NCI-H1092 (cell line): ENCODE measurements at places on chromosomes 11 and 22.

- no peak for DNase-seq
These were observed 31.2 kb downstream of the KMT5B start for GRCh38 chr11:68181719-68182451.

GRCh38 chr11:70043482-70043881 lies 34.6 kb upstream of the ANO1 start:
- DNase-seq: no peak

- DNase-seq: no peak
These were observed 78.7 kb downstream of the NECTIN1 start for GRCh38 chr11:119650251-119650650.

- DNase-seq: no peak
These were observed 61.9 kb downstream of the MED15 start for GRCh38 chr22:20569059-20570058.

DNA sequence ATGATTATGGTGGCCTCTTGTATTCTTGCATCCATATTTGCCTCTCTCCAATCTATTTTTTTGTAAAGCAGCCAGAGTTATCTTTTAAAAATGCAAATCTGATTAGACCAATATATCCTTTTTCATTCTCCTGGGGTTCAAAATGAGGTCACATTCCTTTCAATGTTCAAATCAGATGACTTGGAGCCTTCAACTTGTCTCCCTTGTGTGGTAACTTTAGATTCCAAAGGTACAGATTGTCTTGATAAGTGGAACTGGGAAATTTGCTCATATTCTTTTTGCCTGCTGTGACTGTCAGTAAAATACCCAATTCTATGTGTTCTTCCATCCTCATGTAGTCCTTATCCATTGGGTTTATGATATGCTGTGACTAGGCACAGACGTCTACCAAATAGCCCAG lies 15.1 kb upstream of the CAPRIN1 start:
- DNase-seq: no peak

GRCh38 chr22:47294222-47294532 lies 531.7 kb downstream of the TBC1D22A start:
- DNase-seq: no peak

- no peak for DNase-seq
These were observed 4.8 kb downstream of the MUC5B start for GRCh38 chr11:1227551-1228100.

DNA sequence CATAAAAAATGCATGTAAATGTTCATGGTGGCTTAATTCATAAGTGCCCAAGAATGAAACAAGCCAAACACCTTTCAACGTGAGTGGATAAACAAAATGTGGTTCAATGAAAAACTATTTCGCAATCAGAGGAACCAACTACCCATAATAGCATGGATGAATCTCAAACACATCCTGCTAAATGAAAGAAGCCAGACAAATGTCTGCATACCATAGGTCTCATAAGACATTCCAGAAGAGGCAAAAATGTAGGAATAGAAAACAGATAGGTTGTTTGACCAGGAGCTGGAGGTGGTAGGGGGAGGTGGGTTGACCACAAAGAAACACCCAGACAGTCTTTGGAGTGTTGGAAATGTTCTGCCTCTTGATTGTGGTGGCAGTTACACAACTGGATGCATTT lies 13.2 kb upstream of the OSBPL5 start:
- DNase-seq: no peak

DNA sequence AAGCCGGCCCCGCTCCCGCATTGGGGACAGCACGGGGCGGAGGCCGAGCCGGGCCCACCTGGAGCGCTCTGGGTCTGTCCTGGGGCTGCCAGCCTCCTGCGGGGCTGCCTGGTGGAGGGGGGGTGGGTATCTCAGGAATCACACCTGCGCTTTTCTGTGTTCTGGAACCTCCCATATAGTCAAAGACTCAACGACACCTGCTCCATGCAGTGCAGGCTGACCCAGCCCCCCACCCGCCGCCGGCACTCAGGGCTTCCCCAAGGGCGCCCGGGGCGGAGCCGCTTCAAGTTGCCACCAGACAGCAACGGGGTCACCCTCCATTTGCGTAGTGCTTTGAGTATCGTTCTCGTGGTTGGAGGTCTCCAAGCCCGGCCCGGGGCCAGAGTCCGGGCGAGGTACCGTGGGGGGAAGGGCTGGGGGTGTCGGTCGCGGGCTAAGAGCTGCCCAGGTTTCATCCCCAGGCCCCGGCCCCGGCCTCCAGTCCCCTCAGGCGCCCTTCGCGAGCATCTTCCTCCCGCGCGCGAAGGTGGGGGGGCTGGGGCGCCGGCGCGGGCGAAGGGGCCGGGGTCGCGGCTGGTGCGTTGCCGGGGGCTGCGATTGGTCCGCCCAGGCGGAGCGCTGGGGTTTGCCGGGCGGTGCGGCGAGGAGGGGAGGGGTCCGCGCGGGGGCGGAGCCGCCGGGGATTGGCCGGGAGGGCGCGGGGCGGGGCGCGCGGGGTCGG lies 6.6 kb downstream of the TSPAN4 start:
- peak; percentile 23 for DNase-seq
